T-helper 2 cell (primary cell): ENCODE measurements at places on chromosomes 12 and 14.

- no peak for DNase-seq
Measured at GRCh38 chr14:35818346-35819115, 7.6 kb upstream of the BRMS1L start.

DNA sequence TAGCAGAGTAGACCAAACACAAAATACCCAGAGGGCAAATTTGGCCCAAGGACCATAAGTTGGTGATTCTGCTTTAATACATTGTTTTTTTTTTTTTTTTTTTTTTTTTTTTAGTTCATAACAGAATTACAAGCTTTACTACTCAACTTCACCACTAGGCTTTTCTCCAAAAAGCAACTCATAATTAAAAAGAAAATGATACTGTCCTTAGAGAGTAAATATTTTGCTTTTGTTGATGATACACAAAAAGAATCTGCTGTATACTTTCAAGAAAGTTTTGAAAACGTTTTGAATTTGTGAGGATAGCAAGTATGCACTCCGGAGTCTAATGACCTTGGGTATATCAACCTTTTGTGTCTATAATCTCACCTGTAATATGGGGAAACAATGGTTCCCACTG lies 68.9 kb upstream of the LMO3 start:
- DNase-seq, result no peak

GRCh38 chr12:63397807-63398206 lies 246.8 kb upstream of the AVPR1A start:
- no peak for DNase-seq

- DNase-seq, result no peak
Measured at GRCh38 chr12:26304273-26304672, 108.9 kb downstream of the SSPN start.

- DNase-seq, result no peak
Measured at GRCh38 chr14:104552738-104553125, 26.8 kb upstream of the C14orf180 start.

GRCh38 chr12:112557951-112558630 lies 139.3 kb downstream of the PTPN11 start:
- no peak for DNase-seq

GRCh38 chr12:42961395-42961794 lies 371.8 kb upstream of the PRICKLE1 start:
- no peak for DNase-seq
